ENCODE measurements at places on chromosomes 4 and X. TPM values are rescaled to one million over a fixed set of nuclear protein-coding genes. Genes with fewer than 3 reads are reported as not detected.

DNA sequence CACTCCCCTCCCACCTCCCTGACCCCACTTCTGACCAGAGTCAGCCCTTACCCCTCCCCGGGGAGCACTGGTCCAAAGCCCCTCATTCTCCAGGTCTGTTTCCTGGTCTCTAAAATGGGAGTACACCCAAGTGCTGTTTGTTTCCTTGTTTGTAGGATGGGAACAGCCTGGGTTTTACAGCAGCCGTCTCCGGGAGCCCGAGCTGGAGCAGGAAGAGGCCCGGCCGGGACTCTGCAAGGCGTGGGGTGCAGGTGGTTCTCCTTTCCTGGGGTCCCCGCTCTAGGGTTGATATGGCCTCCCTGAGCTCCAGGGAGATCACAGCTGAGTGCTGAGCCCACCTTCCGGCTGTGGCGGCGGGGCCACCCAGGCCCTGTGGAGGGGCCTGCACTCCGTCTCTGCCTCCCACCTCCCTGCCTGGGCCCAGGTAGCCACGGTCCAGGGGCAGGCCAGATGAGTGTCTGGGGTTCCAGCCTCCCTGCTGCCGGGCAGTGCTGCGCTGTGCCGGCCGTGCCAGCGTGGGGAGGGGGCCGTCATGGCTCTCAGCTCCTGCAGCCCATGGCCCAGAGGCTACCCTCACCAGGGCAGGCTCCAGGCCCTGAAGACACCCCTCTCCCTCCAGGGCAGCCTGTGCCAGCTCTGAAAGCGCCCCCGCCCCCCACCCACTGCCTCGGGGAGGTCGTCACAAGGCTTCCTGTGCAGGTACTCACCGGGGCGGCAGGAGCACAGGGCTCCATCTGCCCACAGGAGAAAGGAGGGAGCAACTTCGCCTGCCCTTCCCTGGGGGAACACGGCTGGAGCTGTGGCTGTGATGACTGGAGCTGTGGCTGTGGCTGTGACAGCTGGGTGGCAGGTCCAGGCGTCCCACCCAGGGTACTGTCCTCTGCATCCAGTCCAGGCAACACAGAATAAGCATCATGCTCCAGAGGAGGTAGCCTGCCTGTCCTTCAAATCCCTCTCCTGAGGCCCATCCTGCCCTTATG, 98.8 kb downstream of the ADRA2C start:
- no peak for DNase-seq

- no peak for DNase-seq
Measured at GRCh38 chr4:17544205-17544604, 29.2 kb downstream of the CLRN2 start.

DNA sequence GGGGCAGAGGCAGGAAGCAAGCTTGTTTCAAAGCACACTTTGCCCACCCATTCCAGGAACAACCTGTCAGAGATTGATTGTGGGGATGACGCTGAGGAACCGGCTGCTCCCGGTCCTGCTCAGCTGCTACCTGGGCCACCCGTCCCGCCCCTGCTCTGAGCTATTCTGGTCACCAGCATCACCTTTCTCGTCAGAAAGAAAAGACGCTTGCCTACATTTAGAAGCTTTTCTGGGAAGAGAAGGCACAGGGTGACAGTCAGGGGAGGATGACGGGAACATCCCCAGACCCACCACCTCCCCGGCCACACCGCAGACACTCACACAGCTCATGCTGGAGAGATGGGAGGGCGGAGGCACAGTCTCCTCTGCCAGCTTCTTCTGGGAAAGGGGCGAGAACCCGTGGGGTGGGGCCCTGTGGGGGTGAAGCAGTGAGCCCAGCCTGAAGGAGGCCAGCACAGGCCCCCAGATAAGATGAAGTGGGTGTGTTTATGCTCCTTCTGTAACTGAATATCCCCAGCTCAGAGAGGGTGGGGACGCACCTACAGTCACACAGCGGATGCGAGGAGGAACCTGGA, 81.8 kb downstream of the CPZ start:
- DNase-seq, result no peak

DNA sequence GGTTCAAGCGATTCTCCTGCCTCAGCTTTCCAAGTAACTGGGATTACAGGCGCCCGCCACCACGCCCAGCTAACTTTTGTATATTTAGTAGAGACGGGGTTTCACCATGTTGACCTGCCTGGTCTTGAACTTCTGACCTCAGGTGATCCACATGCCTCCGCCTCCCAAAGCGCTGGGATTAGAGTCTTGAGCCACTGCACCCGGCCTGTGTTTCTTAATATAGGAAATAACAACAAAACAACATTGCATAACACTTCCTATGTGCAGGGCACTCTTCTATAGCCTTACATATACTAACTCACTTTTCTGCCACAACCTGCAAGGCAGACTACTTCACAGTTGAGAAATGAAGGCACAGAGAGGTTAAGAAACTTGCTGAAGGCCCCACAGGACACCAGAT, 12.8 kb upstream of the TMEM131L start:
- DNase-seq, result no peak

- no peak for DNase-seq
Measured at GRCh38 chr4:5924461-5925125, 31.7 kb upstream of the CRMP1 start.

DNA sequence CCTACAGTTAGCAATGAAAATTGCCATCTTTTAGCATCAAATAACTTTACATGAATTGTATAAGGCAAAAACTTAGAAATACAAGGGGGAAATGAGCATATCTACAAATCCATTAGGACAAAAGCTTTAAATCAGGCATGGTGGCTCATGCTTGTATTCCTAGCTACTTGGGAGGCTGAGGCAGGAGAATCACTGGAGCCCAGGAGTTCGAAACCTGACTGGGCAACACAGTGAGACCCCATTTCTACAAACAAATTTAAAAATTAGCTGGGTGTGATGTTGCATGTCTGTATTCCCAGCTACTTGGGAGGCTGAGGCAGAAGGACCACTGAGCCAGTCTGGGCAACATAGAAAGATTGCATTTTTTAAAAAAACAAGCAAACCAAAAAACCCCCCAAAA, 61.3 kb downstream of the EIF4E start:
- no peak for DNase-seq

- DNase-seq, result no peak
Measured at GRCh38 chrX:114165537-114165936, 418.3 kb upstream of the HTR2C start.

CTAG1B gene
- total RNA-seq, result not detected

Measured in progenitor cell of endocrine pancreas (in vitro differentiated cells).